ENCODE measurements at places on chromosomes 16 and 17.

- DNase-seq: peak; percentile 58
Measured at GRCh38 chr17:29931231-29931932, 1.4 kb upstream of the SSH2 start.

DNA sequence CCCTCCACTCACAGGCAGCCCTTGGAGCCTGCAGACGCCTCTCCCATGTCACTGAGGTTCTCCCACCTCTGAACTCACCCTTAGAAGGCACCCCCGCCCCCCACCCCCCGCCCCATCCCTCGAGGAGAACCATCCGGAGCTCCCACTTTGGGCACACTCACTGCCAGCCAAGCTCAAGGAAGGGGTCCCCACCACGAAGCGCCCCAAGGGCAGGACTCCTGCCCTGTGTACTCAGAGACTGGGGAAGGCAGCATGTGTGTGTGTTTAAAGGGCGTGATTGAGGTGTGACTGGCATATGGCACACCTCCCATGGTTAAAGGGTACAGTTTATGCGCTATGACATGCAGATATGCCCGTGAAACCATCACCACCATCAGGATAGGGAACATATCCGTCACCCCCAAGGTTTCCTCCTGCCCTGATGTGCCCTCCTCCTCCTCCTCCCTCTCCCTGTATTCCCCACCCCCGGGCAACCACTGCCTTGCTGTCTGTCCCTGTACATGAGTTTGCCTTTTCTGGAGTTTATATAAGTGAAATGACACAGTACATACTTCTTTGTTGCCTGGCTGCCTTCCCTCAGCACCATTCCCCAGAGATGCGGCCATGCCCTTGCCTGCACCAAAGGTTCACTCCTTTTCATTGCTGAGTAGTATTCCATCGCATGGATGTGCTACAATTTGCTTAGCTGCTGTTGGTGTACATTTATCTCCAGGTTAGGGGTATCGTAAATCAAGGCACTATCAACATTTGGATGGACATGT lies 14.0 kb upstream of the RBFOX3 start:
- no peak for DNase-seq

GRCh38 chr16:12625068-12625467 lies 178.6 kb downstream of the CPPED1 start:
- no peak for DNase-seq

DNA sequence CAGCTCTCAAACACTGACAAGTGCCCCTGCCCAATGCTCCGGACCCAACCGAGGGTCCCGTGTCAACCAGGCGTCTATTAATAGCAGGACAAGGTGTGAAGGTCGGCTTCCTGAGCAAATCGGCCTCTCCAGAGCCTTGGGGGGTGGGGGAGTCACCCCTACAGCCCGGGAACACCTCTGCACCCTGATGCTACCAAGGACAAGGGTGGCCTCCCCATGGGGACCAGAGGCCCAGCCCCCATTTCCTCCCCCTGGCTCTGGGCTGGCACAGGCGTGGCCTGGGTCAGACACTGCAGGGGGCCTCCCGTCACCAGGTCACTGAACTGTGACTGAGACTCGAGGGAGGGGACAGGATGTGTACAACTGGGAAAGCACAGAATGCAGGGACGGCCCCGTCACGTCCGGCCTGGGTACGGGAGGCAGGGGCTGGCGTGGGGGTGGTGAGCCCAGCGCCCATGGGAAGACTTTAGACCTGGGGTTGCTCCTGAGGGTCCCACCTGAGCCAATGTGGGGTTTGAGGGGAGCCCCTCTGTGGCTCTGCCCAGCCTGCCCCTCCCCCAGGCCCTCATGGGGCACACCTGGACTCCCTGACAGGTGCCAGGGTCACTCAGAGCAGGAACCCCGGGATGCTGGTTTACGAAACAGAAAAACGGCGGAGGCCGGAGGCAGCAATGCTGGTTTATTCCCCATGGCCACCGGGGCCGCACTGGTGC lies 579 bp upstream of the CYBA start:
- peak; percentile 39 for DNase-seq

DNA sequence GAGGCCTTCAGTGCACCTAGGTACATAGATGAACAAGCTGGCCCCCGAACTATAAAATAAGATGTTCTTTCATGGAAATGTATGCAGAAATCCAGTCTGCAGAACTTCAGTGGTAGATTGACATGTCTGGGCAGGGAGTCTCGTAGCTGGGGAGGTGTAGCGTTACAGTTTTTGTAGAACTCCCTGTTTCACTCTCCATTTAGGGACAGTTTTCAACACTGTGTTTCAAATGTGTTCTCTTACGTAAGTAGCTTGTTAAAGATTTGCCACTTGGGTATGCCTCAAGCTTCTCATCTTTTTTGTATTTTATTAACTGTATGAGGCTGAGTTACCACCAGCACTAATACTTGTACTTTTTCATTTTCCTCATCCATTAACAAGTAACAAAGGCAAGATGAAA lies 46.6 kb downstream of the PLD6 start:
- no peak for DNase-seq

- no peak for DNase-seq
Measured at GRCh38 chr16:59604354-59604753, 870.2 kb upstream of the GOT2 start.

DNA sequence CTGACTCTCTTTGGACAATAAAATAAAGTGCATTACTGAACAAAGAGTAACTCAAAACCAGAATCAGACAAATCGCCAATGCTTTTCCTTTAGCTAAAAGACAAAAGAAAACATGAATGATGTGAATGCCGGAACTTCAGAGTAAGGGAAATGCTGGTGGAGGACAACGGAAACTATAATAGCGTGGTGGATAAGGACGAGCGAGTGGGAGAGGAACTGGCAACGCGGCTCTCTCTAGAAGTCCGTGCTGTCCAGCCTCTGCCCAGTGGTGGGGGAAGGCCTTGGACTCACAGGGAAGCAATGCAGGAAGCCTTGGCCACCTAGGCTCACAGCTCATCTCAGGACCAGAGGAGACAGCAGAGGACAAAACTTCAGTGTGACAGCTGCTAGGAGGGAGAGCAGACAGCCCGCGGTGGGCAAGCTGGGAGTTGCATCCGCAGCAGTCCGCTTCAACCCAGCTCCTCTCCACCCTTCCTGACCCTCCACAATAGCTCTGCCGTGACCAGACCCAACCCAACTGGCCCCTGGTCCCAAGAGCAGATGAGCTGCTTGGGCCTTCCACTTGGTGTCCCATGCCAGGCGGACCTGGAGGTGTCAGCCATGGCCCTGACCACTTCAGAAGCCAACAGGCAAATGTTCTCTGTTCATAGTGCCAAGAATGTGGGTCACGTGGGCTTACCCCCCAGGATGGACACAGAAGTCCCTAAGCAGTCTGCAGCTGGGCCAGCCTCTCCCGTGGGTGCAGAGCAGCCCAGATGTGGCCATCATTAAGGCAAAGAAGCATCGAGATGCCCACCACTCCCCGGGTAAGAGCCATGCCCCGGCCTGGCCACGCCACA lies 5.3 kb upstream of the FAAP100 start:
- no peak for DNase-seq

- no peak for DNase-seq
Measured at GRCh38 chr17:30677550-30678249, 146.8 kb downstream of the CRLF3 start.

Data from stimulated activated CD8-positive, alpha-beta memory T cell treated with anti-CD3 and anti-CD28 coated beads, Interleukin-12 subunit alpha, Interleukin-12 subunit beta, amount 100 ng/mL, for 1 hour (primary cell).